ENCODE measurements at places on chromosomes 5 and 9.

DNA sequence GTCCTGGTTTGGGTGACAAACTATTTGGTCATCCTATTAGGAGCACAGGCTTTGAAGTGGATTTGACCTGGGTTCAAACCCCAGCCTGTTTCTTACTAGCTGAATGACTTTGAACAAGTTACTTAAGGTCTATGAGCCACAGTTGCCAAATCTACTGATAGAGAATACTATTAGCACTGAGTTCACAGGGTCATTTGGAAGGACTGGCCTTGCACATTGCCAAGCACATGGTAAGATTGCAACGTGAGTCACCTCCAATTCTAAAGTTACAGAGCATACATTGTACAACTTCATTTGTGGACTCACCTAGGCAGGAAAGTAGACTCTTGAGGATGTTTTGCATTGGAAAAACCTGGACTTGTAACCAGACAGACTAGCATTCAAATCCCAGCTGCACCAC, 38.9 kb downstream of the MFAP3 start:
- DNase-seq, result no peak

- no peak for DNase-seq
Measured at GRCh38 chr5:56088967-56089829, 94.4 kb upstream of the IL6ST start.

DNA sequence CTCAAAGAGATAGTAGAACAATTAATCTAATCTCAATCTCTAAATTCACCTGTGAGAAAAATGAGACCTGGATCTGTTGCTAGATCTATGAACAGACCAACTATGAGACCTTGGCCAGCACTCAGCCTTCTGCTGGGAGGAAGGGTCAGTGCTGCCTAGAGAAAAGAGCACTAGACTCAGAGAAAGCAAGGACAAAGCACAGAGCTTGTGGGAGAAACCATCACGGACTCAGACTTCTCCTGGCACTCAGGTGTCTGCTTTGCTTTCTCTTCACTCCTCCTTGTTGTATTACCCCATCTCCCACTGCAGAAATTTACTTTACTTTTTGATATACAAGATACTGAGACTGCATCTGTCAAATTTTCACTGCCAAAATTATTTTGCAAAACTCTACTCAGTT, 890.0 kb upstream of the NUDT12 start:
- no peak for DNase-seq

DNA sequence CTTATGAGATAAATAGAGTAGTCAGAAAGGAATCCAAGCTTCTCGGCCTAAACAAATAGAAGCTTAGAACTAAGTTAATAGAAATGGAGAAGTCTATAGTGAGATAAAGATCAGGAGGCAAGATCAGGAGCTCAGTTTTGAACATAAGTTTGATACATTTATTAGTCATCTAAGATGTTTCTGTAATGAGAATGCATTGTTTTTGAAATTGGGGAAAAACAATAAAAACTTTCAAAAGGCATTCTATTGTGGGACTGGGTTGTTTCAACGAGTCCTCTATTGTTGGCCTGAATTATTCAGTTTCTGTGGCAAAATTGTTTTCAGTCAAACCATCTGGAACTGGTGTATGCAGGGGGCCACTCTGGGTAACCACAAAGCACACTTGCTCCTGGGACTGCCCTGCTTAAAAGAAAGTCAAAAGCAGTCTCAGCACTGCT, 181.0 kb upstream of the CLINT1 start:
- DNase-seq, result no peak

DNA sequence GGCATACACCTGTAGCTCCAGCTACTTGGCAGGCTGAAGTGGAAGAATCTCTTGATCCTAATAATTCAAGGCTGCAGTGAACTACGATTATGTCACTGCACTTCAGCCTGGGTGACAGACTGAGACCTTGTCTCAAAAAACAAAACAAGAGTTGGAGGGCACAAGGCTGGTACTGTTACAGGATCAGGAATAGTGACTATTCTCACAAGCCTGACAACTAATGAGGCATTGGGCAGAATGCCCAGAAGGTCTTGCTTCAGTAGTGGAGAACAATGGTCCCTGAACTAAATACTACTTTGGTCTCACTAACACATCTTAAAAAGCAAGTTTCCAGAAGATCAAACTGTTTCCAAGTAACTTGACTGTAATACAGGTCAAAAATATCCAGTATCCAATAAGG, 182.9 kb upstream of the RFX3 start:
- no peak for DNase-seq

GRCh38 chr5:84378420-84378819, 6.3 kb downstream of the EDIL3 start:
- DNase-seq, result no peak

GRCh38 chr9:21729648-21730047, 72.8 kb upstream of the MTAP start:
- no peak for DNase-seq

All from GOT3 (cell line).